Activated CD4-positive, alpha-beta T cell treated with anti-CD3 and anti-CD28 coated beads for 36 hours (primary cell): ENCODE measurements at places on chromosomes 5 and 9. TPM values are rescaled to one million over a fixed set of nuclear protein-coding genes. Genes with fewer than 3 reads are reported as not detected.
A peak's percentile ranks its signal among the peaks of the same experiment; 100 is the strongest.

TAF11L8 gene
- total RNA-seq, result not detected

FBP2 gene
- not detected for total RNA-seq

HTR4 gene
- not detected for total RNA-seq

DNA sequence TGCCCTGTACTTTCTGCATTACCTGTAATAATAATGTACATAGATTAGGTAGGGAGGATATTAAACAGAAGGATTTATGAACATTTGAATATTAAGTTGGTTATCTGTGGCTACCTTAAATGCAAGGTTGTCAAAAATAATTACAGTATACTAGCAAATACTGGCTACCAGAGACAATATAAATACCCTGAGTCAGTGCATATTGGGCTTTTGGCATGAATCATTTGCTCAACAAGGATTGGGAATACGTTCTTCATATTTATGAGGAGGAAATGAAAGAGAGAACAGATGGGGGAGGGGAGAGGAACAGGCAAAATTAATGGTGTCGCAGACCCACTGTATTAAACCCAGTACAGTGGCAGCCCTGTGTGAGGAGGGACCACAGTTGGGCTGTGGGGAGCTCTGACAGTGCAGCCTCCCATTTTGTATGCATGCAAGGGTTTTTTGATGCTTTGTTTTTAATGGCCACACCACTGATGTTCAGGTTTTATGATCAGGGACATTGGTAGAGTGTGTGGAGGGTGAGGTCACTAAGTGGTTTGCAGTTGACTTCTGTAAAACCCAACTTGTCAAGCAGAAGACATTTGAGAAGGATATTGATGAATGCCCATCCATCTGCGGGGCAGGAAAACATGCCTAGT, 56.9 kb downstream of the MVB12B start:
- DNase-seq, result no peak

- DNase-seq, result no peak
Measured at GRCh38 chr5:45038366-45038987, 229.7 kb downstream of the MRPS30 start.

PDE6A gene
- not detected for total RNA-seq

ACTBL2 gene
- total RNA-seq, result not detected

GRCh38 chr5:93497096-93497495, 83.9 kb downstream of the NR2F1-AS1 start:
- DNase-seq, result no peak

DNA sequence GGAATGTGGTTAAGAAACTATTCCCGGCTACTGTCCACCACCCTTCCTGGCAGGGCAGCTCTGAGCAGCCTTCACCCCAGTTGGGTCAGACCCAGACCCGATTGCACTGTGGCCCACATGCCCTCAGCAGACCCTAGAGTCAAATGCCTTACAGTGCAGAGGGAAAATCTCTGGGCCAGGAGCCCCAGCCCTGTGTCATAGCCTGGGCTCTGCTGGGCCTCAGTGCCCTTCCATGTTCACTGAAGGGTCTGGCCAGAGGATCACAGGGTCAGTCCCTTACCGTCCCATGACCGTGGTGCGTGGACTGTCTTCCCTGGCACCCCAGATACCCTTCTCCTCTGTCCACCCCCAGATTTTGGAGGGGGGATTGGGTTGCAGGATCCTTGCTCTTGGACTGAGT, 73.5 kb upstream of the COL5A1 start:
- no peak for DNase-seq

DNA sequence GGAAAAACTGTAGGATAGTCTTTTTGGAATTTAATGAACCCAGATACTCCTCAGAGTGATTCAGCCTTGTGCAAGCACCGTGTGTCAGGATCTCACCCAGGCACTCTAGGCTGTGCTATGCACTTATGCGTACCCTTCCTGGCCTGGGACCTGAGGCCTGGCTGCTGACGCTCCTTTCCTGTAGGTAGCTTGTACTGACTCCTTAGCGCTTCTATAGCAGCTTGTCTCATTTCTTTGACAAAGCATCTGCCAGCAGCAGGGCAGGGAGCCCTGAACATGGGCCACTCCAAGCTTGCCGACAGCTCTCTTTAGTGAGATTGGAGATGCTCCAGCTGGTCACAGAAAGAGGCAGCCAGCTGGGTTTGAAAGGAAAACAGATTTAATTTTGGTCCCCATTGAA, 147.3 kb downstream of the SGCD start:
- DNase-seq, result no peak

- no peak for DNase-seq
Measured at GRCh38 chr5:65718576-65719310, 3.2 kb downstream of the SGTB start.

- DNase-seq, result no peak
Measured at GRCh38 chr9:70049672-70050271, 6.1 kb downstream of the MAMDC2 start.

DNA sequence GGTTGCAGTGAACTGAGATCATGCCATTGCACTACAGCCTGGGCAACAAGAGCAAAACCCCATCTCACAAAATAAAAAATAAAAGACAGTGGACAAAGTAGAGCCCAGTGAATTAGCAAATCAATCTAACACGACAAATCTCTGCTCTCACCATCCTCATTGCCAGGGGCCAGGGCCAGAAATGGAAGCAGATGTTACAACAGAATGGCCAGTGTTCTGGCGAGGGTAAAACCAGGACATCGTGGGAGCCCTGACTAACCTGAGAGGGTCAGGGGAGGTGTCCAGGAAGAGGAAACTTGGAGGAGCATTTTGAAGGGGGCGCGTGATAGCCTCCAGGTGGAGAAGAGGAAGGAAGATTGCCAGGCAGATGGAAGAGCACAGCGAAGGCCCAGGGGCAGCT, 58.4 kb downstream of the NEURL1B start:
- no peak for DNase-seq

CTSV gene
- 0.74 TPM for total RNA-seq

C5orf52 gene
- total RNA-seq, result not detected

GRCh38 chr9:78575771-78576170, 278.8 kb downstream of the PSAT1 start:
- DNase-seq, result no peak

DNA sequence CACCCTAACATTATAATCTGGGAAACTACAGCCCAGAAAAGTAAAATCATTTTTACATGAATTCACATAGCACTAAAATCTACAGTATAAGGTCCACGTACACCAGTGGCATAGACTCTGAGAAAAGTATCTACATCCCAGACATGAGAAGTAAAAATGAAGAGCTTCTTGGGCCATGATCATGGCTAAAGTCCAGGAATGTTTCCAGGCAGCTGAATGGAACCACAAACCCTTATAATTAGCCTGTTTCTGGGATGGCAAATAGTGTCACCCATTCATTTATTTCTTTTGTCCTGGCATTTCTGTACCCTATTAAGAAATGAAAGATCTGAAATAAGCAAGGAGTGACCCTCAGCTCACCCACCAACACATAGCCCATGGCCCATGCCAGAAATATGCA, 217.9 kb downstream of the SPOCK1 start:
- DNase-seq, result no peak

- no peak for DNase-seq
Measured at GRCh38 chr5:163525096-163525495, 19.7 kb downstream of the MAT2B start.

- DNase-seq, result no peak
Measured at GRCh38 chr5:153797484-153797883, 241.2 kb downstream of the FAM114A2 start.

- no peak for DNase-seq
Measured at GRCh38 chr9:23537192-23538066, 288.6 kb downstream of the ELAVL2 start.

GRCh38 chr5:80191991-80192398, 63.9 kb downstream of the SERINC5 start:
- DNase-seq, result peak; percentile 55

GRCh38 chr9:38089387-38090165, 20.5 kb upstream of the SHB start:
- DNase-seq, result no peak

- no peak for DNase-seq
Measured at GRCh38 chr5:149611326-149611725, 30.0 kb downstream of the ARHGEF37 start.

DNA sequence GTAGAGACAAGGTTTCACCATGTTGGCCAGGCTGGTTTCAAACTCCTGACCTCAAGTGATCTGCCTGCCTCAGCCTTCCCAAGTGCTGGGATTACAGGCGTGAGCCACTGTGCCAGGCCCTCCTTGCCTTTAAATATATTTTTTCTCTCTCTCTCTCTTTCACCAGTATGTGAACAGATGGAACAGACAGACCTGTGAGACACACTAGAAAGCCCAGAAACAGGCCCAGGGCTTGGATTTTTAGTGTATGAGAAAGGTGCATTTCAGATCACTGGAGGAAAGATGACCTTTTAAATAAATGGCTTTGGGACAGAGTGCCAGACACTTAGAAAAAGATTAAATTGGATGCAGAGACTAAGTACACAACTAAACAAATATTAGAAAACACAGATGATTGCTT, 3.1 kb downstream of the RASGEF1C start:
- no peak for DNase-seq

CDKN2B-AS1 gene
- total RNA-seq, result 0.23 TPM

GRCh38 chr5:76099756-76100155, 16.6 kb downstream of the SV2C start:
- DNase-seq, result no peak

DNA sequence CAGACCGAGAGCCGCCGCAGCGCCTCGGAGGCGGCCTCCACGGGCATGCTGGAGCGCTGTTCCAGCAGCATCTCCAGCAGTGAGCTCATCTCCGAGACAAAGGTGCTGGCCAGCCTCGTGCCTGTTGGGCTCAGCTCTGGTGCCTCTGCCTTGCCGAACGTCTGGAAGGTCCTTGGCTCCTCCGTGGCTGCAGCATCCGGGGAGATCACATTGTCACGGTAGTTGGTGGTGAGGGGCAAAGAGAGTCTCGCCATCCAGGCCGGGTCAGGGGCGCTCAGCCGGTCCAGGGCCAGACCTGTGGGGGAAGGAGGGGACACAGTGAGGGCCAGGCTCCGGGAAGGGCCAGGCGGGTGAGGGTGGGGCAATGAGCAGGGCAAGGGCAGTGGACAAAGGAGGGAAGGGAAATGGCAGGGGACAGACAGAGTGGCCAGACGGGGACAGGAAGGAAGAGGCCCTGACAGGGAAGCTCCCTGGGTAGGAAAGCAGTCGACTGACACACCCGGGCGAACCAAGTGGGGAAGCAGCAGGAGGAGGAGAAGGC, 12.4 kb downstream of the PCDH12 start:
- no peak for DNase-seq

- DNase-seq, result peak; percentile 57
Measured at GRCh38 chr5:6730407-6730806, 17.2 kb downstream of the TENT4A start.

GRCh38 chr5:138503487-138504270, 38.4 kb downstream of the EGR1 start:
- DNase-seq, result peak; percentile 44

MAMDC2 gene
- not detected for total RNA-seq

SPATA31A3 gene
- total RNA-seq, result not detected

CTXN3 gene
- total RNA-seq, result not detected

DNA sequence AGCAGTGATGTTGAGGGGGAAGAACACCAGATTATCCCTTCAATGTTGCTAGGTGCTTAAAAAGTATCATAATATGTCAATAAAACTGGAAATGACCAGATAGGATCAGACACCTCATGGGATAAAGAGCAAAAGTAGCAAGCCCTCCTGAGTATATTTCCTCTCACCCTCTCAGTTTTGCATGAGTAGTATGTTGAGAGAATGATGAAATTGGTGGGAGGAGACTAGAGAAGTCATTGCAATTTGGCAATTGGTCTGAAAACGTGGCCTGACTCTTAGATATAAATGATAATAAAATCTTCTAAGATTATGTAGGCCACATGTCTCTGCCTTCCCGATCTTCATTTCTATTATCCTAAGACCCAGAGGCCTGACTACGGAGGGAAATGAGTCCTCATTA, 151.2 kb upstream of the ARRDC3 start:
- DNase-seq, result no peak

DNA sequence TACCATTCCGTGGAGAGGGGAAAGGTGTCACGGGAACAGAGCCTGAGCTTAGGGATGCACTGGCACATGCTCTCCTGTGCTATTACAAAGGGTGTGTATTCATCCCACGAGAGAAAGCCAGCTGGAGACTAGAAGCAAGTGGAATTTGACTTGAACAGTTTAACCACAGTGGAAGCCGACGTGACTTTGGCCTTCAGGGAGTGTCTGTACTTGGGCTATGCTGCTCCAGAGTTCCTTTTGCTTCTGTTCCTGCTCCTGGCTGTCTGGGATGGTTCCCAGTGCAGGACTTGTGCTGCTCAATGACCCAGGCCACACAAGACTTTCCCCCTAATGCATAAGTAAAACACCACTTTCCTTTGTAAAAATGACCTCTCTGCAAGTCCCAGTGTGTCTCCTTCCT, 7.9 kb upstream of the NFIL3 start:
- DNase-seq, result no peak

NEUROG1 gene
- not detected for total RNA-seq

PHYHD1 gene
- total RNA-seq, result 0.21 TPM
